ENCODE measurements at places on chromosomes 7 and 10.

DNA sequence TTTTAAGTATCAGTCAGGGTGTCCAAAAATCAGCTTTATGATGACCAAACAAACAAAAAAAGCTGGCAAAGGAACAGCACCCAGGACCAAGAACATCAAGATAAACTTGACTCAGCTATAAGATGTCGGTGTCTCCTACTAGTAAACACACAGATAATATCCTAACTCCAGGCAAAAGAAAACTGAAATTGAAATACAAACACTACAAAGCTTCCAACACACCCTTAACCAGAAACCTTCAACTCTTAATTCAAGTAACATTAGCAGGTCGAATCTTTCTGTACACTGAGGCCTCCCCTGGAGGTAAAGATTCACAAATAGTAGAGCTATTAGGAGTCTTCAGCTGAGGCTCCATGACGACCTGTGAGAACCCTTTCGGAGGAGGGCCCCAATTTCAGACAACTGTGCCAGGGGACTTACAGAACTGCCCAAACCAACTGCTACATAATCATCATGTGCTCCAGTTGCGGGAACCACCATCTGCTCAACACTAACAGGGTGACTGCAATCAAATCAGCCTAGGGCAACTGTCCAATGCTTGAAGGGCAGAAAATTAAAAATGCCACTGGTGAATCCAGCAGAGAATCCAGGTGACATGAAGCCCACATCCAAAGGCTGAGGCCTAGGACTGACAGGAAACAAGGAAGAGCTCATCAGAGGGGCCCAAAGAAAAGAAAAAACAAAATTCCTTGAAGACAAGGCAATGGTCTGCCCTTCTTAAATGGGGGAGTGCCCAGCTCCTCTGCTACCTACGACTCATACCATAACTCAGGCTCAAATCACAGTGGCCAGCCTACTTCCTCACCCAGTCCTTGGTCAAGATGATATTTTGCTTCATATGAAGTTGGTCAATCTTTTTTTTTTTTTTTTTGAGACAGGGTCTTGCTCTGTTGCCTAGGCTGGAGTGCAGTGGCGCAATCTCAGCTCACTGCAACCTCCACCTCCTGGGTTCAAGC lies 20.0 kb downstream of the XPNPEP1 start:
- no peak for DNase-seq

GRCh38 chr7:36827726-36828703 lies 103.7 kb upstream of the AOAH start:
- DNase-seq: no peak

GRCh38 chr7:1850976-1851571 lies 181.0 kb downstream of the ELFN1 start:
- DNase-seq: no peak

GRCh38 chr7:53518319-53518718 lies 482.9 kb downstream of the POM121L12 start:
- no peak for DNase-seq

DNA sequence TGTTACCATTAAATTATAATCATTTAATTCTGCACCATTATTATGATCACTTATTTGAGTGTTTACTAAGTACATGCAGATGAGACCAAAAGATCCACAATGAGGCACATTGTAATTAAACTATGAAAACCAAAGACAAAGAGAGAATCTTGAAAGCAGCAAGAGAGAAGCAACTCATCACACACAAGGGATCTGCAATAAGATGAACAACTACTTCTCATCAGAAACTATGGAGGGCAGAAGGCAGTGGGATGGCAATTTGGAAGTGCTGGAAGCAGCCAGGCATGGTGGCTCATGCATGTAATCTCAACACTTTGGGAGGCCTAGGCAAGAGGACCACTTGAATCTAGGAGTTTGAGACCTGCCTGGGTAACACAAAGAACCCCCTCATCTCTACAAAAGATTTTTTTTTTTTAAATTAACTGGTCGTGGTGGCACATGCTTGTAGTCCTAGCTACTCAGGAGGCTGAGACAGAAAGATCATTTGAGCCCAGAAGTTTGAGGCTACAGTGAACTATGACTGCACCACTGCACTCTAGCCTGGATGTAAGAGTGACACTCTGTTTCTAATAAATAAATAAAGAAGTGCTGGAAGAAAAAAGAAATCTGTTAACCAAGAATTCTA lies 47.7 kb downstream of the CDK6 start:
- DNase-seq: no peak

DNA sequence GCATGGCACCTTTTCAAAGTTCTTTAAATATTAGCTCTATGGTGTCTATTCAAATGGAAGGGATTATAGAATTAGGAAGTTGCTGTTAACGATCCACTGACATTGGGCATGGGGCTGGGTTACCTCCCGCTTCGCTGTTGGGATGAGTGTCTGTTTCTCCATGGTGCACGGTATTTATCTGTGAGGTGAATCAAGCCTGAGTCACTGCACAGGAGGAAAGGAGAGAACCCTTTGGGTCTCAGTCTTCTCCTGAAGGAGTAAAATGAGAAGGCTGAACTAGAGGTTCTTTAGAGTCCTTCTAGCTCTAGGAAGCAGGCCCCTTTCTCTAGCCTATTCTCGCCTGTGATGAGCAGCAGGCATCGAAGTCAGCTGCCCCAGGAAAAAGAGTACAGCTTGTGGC lies 7.3 kb downstream of the JCAD start:
- DNase-seq: peak; percentile 60

DNA sequence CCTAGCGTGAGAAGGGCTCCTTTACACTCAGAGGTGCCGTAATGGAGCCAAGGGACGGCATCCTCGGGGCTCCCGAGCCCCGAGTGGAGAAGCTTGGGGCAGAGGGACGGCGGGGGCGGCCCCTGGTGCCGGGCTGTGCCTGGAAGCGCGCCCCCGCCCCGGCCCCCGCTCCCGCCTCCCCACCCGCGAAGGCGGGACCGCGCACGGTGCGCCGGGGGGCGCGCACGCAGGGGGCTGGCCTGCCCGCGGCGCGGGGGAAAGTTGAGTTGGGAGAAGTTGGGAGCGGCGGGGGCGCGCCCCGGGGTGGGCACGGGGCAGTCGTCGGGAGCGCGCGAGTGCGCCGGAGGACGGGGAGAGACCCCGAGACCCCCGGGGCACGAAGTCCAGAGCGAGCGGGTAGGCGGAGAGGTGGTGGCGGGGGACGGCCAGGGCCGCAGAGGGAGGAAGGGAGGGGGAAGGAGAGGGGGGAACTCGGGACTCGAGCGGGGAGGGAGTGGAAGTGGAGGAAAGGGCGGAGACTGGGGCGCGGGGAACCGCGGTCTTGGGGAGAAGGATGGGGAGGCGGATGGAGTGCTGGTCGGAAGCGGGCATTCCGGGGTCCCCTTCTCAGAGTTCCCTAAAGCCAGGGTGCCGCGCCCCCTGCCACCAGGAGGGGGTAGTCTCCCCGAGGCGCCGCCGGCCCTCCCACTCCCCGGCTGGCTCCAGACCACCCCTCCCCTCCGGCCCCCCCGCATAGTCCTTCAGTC lies at the start of gene SLC4A2:
Gene SLC4A2 (plus strand): TSS at position 223 of the 746 bp plus-strand sequence. CDS start 2,399 bp downstream, outside the sequence.
- peak; percentile 92 for DNase-seq

GRCh38 chr7:133829336-133829897 lies 297.7 kb upstream of the LRGUK start:
- DNase-seq: peak; percentile 92

GRCh38 chr7:47498229-47499056 lies 83.5 kb downstream of the TNS3 start:
- no peak for DNase-seq

DNA sequence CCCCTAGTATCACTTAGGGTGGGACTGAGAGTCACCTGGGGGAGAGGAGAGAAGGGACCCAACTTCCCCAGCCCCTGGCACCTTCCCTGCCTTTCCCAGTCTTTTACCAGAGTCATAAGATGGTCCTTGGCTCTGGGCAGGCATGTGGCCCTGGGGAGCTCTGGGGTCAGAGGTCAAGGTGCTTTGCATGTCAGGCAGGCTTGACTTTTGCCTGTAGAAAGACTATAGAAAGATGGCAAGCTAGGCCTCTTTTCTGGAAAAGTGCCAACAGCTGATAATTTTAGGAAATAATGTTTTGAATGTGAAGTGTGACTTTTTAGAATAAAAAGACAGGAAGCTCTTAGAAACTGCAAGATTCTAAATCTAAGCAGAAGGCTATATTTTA lies 67.5 kb downstream of the MKI67 start:
- DNase-seq: no peak

- no peak for DNase-seq
These were observed 451.2 kb downstream of the SEMA3D start for GRCh38 chr7:84735677-84736076.

- peak; percentile 13 for DNase-seq
These were observed 161.3 kb downstream of the KLF6 start for GRCh38 chr10:3623746-3624145.

DNA sequence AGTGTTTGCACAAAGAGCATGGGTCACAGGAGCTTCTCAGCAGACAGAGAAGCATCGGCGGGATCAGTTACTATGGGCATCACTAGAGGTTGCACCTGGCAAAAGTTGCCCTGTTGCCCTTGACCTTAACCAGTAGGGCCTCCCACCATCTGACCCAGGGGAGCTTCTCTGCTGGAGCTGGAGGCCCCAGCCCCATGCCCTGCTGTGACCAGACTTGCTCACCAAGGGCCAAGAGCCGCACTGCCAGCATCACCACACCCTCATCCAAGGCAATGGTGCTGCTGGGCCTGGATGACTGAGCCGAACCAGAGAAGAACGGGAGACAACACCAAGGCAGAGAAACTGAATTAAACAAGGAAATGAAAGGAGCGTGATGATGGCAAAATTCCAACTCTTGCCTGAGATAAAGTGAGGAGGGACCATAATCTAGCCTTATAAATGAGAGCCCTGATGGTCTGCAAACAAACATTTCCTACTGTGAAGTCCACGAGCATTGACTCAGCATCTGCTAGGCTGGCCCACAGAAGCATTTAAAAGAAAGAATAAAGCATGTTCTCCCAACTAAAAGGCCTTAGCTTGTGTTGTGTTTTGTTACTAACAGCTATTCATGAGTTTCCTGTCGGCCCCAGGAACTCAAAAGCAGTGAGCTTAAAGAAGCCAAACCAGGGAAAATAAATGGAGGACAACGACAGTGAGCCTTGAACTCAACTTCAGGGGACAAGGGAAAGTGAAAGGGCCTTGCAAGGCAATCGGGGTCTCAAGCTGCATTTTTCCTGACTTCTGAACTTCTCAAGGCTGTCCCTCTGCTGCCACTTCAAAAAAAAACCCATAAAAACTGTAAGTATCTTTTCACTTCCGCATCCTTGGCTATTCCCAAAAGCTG lies 60.4 kb downstream of the AFAP1L2 start:
- DNase-seq: no peak

DNA sequence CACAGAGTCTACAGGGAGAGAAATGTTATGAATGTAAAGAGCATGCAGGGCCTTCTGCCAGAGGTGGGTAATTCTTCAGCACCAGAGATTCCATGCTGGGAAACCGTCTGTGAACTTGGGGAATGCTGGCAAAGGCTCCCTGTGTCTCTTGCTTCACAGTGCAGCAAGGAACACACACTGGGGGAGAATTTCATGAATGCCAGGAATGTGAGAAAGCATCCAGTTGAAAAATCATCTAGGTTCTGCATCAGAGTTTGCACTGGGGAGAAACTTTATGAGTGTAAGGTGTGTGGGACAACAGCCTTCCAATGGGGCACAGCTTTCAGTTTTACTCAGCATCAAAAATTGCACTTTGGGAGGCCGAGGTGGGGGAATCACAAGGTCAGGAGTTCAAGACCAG lies 224.3 kb upstream of the IGFBP3 start:
- peak; percentile 94 for DNase-seq

- no peak for DNase-seq
These were observed 108.5 kb downstream of the SND1 start for GRCh38 chr7:127760436-127761031.

DNA sequence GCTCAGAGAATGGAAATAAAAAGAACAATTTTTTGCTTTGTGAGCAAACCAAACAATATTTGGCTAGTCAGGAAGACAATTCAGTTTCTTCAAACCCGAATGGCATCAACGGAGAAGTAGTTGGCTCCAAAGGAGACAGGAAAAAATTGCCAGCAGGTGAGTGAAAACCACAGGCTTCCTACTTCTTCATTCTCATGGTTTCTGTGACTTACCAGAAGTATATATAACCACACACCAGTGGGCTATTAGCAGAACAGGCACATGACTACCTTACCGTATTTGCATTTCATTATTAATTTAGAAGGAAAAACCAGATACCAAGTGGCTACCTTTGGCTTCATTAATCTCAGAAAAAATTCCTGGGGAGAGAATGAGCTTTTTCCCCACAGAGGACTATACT lies 8.8 kb downstream of the TDRD1 start:
- no peak for DNase-seq

DNA sequence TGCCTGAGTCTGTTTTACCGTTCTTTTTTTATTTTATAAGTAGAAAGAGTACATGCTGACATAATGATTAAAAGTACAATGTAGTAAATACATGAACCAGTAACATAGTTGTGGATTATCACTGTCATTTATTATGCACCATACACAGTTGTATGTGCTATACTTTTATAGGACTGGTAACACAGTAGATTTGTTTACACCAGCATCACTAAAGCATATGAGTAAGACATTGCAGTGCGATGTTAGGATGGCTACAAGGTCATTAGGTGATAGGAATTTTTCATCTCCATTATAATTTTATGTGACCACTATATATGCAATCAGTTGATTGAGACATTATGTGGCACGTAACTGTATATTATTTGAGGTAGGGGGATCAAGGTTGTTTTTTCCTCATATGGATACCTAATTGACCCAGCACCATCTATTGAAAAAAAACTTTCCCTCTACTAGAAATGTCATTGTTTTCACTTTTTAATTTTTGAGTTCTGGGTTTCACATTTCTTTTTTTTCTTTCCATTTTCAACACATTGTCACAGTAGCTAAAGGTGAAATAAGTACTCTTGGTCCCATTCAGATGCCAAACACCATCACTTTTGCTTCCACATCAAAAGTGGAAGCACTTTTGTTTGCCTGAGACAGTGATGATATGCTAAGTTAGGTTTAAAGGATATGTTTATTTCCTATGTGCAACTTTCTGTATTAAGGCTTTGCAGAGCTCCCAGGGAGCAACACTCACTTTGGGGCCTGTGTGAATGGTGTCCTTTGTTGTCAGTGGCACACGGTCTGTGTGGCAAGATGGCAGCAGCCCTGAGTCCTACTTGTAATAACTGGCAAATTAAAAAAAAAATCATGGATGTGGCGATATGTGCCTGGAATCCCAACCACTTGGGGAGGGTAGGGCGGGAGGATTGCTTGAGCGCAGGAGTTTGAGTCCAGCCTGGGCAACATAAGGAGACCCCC lies 17.1 kb downstream of the UBE2D1 start:
- DNase-seq: no peak

DNA sequence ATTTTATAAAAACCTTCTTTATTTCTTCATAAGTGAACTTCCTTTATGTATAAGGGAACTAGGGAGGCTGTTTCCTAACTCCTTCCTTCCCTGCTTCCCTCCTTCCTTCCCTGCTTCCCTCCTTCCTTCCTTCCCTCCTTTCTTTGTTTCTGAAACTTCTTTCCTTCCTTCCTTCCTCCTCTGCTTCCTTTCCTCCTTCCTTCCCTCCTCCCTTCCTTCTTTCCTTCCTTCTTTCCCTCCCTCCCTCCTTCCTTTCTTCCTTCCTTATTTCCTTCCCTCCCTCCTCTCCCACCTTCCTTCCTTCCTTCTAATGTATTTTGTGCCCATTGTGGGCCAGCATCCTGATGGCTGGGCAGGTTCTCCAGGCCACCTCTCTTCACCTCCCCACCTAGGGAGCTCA lies 26.8 kb upstream of the UCN3 start:
- no peak for DNase-seq

Measured in Daoy (cell line).